ENCODE measurements at places on chromosomes 2 and 18. TPM values are rescaled to one million over a fixed set of nuclear protein-coding genes. Genes with fewer than 3 reads are reported as not detected.
A peak's percentile ranks its signal among the peaks of the same experiment; 100 is the strongest.

DNA sequence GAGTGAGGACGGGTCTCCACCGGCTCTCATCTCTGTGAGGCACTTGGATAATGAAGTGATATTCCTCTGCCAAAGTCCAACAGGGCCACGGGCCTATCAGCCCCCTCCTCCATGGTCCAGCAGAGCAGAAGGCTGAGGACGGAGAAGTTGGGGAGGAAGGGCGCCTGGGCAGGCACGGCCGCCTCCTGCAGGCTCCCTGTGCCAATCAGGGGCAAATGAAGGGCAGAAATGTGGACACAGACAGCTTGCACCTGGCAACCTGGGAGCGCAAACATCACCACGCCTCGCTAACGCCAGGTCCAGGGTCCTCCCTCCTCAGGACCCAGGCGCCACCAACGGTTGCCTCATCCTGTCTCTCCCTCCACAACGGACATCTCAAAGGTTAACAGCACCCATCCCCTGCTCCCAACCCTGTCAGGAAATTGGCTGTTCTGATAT lies 24.3 kb downstream of the SMAD7 start:
- peaks cover 24% of the 10 kb centered on the region for H3K36me3 ChIP-seq
- H3K27me3 ChIP-seq, result no peaks in the 10 kb centered on the region
- peak; percentile 85 for DNase-seq
- H3K27ac ChIP-seq, result peak overlapping the region; percentile 92

DNA sequence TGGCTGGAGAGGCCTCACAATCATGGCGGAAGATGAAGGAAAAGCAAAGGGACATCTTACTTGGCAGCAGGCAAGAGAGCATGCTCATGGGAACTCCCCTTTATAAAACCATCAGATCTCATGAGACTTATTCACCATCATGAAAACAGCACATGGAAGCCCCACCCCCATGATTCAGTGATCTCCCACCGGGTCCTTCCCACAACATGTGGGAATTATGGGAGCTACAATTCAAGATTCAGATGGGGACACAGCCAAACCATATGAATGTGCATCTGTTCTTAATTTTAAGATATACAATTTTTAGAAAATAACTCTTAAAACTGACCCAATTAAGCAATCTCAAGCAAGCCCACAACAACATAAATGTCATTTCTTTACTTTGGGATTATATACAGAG lies 12.6 kb downstream of the C18orf63 start:
- peaks cover 6% of the 10 kb centered on the region for H3K4me1 ChIP-seq
- H3K36me3 ChIP-seq, result no peaks in the 10 kb centered on the region
- DNase-seq, result no peak
- no peaks in the 10 kb centered on the region for H3K27me3 ChIP-seq

GRCh38 chr2:56749152-56749752 lies 565.5 kb downstream of the CCDC85A start:
- peak; percentile 5 for DNase-seq
- no peak overlapping the region for H3K27ac ChIP-seq
- H3K27me3 ChIP-seq, result peaks cover 2% of the 10 kb centered on the region
- H3K4me1 ChIP-seq, result no peaks in the 10 kb centered on the region

DNA sequence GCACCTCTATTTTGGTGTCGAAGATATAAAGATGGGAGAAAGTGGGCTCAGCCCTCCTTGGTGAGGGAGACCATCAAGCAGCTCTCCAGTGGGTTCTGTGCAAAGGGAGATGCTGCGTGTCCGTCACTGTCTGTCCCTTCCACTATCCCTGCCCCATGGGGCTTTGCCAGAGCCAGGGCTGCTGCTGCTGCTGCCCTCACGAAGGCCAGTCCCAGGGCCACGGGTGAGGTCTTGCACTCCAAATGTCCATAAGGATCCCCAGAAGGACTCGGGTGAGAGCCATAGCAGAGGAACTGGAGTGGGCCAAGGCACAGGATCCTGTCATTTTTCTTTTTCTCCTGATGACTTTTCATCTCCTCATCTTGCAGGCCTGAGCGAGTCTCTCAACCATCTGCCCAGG lies 3.7 kb upstream of the DIPK1C start:
- DNase-seq, result no peak
- peaks cover 4% of the 10 kb centered on the region for H3K4me1 ChIP-seq
- H3K27ac ChIP-seq, result no peak overlapping the region
- H3K36me3 ChIP-seq, result no peaks in the 10 kb centered on the region

GRCh38 chr2:106561803-106562202 lies 74.6 kb downstream of the CD8B2 start:
- H3K4me1 ChIP-seq, result no peaks in the 10 kb centered on the region
- DNase-seq, result no peak

DNA sequence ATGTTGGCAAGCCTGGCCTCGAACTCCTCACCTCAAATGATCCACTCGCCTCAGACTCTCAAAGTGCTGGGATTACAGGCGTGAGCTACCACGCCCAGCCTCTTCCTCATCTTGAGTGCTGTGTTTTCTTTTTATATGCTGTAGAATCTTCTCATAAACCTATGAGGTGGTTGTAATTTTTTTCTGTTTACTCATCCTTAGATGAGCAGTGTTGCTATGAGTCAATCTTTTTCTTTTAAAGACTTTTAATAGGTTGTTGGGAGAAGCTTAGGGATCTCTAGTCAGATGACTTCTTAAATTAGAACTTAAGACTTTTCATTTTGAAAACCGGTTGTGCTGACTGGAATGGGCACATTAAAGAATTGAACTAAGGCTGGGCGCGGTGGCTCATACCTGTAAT lies 8.7 kb upstream of the AAK1 start:
- no peak for DNase-seq
- no peaks in the 10 kb centered on the region for H3K36me3 ChIP-seq
- H3K4me3 ChIP-seq, result no peak overlapping the region
- H3K27me3 ChIP-seq, result no peaks in the 10 kb centered on the region
- no peak overlapping the region for H3K27ac ChIP-seq

- no peak overlapping the region for H3K27ac ChIP-seq
- no peaks in the 10 kb centered on the region for H3K4me1 ChIP-seq
- H3K4me3 ChIP-seq, result no peak overlapping the region
These were observed 8.0 kb upstream of the PTPN4 start for GRCh38 chr2:119751706-119752105.

- no peak overlapping the region for H3K4me3 ChIP-seq
- no peaks in the 10 kb centered on the region for H3K36me3 ChIP-seq
- H3K4me1 ChIP-seq, result peaks cover 17% of the 10 kb centered on the region
- no peaks in the 10 kb centered on the region for H3K27me3 ChIP-seq
- peak; percentile 74 for DNase-seq
- peak overlapping the region; percentile 3 for H3K27ac ChIP-seq
These were observed 425.0 kb upstream of the ID2 start for GRCh38 chr2:8256905-8257304.

DNA sequence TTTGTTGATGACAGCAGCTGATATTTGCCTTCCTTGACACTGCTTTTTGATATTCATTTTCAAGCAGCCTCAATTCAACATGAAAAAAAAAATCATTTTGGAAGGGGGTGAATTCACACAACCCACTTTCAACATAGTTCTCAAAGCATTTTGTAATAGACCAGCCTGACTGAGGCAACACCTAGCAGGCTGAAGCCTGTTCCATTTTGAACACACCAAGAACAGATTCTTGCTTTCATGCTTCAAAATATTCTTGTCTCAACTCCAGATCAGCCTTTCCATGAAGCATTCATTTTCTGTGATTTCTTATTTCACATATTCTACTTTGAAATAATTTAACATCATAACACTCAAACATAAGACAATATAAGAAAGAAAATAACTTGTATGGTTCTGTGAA lies 812.6 kb upstream of the POU3F3 start:
- H3K27ac ChIP-seq, result no peak overlapping the region
- DNase-seq, result no peak
- no peaks in the 10 kb centered on the region for H3K4me1 ChIP-seq
- no peak overlapping the region for H3K4me3 ChIP-seq
- no peaks in the 10 kb centered on the region for H3K36me3 ChIP-seq

DNA sequence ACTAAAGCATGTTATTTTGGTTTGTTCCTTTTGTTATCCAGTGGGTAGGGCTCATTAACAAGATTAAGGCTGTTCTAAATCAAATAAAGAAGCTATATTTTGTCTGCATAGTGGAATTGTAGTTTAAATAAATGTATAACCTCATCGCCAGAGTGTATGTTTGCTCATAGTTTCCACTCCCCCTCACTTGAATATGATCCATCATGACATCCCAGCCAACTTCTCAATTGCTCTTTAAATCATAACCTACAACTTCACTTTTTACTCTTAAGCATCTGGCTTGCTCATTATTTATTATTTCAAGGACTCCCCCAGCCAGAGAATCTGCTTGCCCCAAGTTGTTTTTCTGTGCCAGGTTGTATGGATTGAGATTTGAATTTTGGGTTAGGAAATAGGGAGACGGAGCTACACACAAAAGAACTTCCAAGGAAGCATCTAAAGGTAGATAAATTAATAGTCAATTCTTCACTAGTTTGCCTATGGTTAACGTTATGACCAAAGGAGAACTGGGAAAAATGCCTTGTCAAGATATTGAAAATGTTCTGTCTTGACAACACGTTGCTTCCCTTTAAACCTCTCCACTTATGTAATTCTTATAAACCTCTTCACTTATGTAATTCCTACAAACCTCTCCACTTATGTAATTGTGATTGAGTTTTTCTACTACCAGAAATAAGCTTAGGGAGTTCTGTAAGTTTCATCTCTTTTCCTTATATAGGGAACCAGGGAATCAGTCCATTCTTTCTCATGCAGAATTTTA lies 55.4 kb upstream of the UPP2 start:
- H3K4me1 ChIP-seq, result no peaks in the 10 kb centered on the region
- no peaks in the 10 kb centered on the region for H3K27me3 ChIP-seq
- H3K4me3 ChIP-seq, result no peak overlapping the region
- H3K27ac ChIP-seq, result no peak overlapping the region

- H3K4me1 ChIP-seq, result peaks cover 10% of the 10 kb centered on the region
- no peaks in the 10 kb centered on the region for H3K36me3 ChIP-seq
- DNase-seq, result no peak
- H3K27ac ChIP-seq, result no peak overlapping the region
- peaks cover 90% of the 10 kb centered on the region for H3K27me3 ChIP-seq
These were observed 9.0 kb downstream of the GBX2 start for GRCh38 chr2:236158969-236159777.

- no peak for DNase-seq
- peaks cover 24% of the 10 kb centered on the region for H3K36me3 ChIP-seq
- H3K4me3 ChIP-seq, result no peak overlapping the region
- H3K4me1 ChIP-seq, result peaks cover 17% of the 10 kb centered on the region
- no peak overlapping the region for H3K27ac ChIP-seq
These were observed 199.7 kb downstream of the TNS1 start for GRCh38 chr2:217802876-217803652.

- H3K27me3 ChIP-seq, result no peaks in the 10 kb centered on the region
- no peak overlapping the region for H3K27ac ChIP-seq
- no peak for DNase-seq
- no peaks in the 10 kb centered on the region for H3K4me1 ChIP-seq
These were observed 162.7 kb downstream of the MYO3B start for GRCh38 chr2:170340693-170341068.

GRCh38 chr2:157929871-157930667 lies 53.9 kb upstream of the ACVR1 start:
- no peak overlapping the region for H3K4me3 ChIP-seq
- DNase-seq, result no peak
- H3K27ac ChIP-seq, result no peak overlapping the region
- H3K4me1 ChIP-seq, result peaks cover 21% of the 10 kb centered on the region
- no peaks in the 10 kb centered on the region for H3K36me3 ChIP-seq
- no peaks in the 10 kb centered on the region for H3K27me3 ChIP-seq

- H3K4me1 ChIP-seq, result no peaks in the 10 kb centered on the region
- no peak overlapping the region for H3K27ac ChIP-seq
- no peaks in the 10 kb centered on the region for H3K27me3 ChIP-seq
- peak; percentile 6 for DNase-seq
- H3K36me3 ChIP-seq, result no peaks in the 10 kb centered on the region
- H3K4me3 ChIP-seq, result no peak overlapping the region
These were observed 213.4 kb downstream of the PTH2R start for GRCh38 chr2:208619993-208620392.

DNA sequence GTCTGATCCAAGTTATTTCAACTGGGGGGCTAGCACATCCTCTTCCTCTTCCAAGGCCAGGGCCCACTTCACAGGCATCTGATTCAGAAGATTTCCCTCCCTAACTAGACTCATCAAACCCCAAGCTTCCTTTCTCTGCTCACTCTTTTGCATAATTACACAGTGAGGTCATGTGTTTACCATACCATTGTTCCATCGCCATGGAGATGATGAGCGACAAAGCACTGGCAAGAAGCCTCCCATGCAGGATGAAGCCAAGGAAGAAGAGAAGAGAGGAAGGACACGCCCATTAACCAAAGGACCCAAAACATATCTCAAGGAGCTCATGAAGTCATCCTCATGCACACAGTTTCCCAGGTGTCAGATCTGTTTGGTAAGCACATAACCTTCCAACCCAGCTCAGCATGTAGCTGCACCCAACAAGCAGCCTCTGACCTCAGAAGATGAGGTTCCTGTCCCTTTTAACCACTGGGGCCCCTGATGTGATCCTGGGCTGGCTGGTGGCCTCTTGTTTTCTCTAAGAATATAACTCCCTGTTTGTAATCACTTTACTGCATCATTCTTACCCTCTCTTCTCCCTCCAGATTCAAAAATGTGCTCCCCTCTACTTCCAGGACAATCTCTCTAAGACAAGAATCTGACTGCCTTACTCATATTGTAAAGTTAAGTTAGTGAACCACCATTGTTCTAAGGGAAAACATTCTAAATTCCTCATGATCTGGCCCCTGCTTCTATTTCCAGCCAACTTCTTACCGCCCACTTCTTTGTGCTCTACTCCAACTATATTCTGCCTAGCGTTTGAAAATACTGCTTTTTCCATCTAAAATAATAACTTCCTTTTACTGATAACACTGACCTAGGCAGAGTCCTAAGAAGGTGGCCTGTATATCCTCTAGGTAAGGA lies 190.1 kb downstream of the TTC32 start:
- no peaks in the 10 kb centered on the region for H3K36me3 ChIP-seq
- H3K27ac ChIP-seq, result no peak overlapping the region
- no peaks in the 10 kb centered on the region for H3K4me1 ChIP-seq
- H3K4me3 ChIP-seq, result no peak overlapping the region

- no peaks in the 10 kb centered on the region for H3K27me3 ChIP-seq
- H3K36me3 ChIP-seq, result no peaks in the 10 kb centered on the region
- H3K4me1 ChIP-seq, result no peaks in the 10 kb centered on the region
These were observed 8.9 kb upstream of the PDE1A start for GRCh38 chr2:182435754-182436153.

GRCh38 chr2:125553768-125554167 lies 1102.2 kb upstream of the GYPC start:
- H3K4me1 ChIP-seq, result no peaks in the 10 kb centered on the region
- no peaks in the 10 kb centered on the region for H3K36me3 ChIP-seq
- no peak overlapping the region for H3K4me3 ChIP-seq
- DNase-seq, result no peak

GRCh38 chr2:26363323-26363722 lies 16.7 kb upstream of the ADGRF3 start:
- H3K4me3 ChIP-seq, result no peak overlapping the region
- no peaks in the 10 kb centered on the region for H3K27me3 ChIP-seq
- peak; percentile 86 for DNase-seq
- peaks cover 16% of the 10 kb centered on the region for H3K36me3 ChIP-seq
- peak overlapping the region; percentile 58 for H3K27ac ChIP-seq
- H3K4me1 ChIP-seq, result peaks cover 6% of the 10 kb centered on the region

The C2orf92 gene
- 14.7 TPM for polyA plus RNA-seq

The CFAP210 gene
- polyA plus RNA-seq, result 0.13 TPM

The ANTXR1 gene
- polyA plus RNA-seq, result 29.6 TPM

The PSMD14 gene
- polyA plus RNA-seq, result 35.9 TPM

The SERPINB4 gene
- not detected for polyA plus RNA-seq

The TPO gene
- 0.30 TPM for polyA plus RNA-seq

The LCT gene
- 79.1 TPM for polyA plus RNA-seq

The DSG4 gene
- 0.04 TPM for polyA plus RNA-seq
